ENCODE measurements at places on chromosomes 2 and 18.

- DNase-seq: no peak
These were observed 90.4 kb downstream of the PID1 start for GRCh38 chr2:229180658-229181057.

GRCh38 chr2:65358678-65359400, 73.6 kb downstream of the SPRED2 start:
- DNase-seq: no peak

DNA sequence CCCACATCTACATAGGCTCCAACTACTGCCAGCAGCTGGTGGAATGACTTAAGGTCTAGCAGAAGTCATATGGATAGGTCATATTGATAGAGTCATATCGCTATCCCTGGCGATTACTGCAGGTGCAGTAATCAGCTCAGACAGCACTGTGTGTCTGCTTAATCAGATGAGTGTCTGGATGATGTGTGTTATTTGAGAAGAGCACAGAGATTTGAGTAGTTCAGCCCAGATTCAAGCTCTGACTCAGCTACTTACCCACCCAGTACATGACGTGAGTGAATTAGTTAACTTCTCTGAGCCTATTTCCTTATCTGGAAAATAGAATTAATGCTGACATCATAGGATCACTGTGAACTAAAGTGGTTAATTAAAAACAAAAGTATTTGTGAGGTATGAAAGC, 78.9 kb downstream of the EHD3 start:
- no peak for DNase-seq

DNA sequence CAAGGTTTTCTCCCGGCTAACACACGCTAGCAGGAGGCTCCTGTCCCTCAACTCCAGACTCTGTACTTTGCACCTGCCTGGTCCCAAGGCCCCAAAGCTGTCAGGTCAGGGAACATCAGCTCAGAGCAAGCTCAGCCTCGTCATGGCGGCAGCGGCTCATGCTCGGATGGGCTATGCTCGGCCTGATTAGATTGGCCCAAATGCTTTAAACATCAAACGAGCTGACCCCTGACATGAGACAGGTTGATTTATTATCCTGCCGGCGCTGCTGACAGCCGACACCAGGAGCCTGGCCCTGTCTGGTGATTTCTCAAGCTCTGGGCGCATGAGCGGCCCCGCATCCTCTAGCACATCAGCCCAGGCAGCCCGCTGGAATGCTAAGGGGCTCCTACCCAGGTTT, 436.4 kb downstream of the EIPR1 start:
- no peak for DNase-seq

- DNase-seq: no peak
These were observed 14.0 kb downstream of the ALPG start for GRCh38 chr2:232420463-232421188.

DNA sequence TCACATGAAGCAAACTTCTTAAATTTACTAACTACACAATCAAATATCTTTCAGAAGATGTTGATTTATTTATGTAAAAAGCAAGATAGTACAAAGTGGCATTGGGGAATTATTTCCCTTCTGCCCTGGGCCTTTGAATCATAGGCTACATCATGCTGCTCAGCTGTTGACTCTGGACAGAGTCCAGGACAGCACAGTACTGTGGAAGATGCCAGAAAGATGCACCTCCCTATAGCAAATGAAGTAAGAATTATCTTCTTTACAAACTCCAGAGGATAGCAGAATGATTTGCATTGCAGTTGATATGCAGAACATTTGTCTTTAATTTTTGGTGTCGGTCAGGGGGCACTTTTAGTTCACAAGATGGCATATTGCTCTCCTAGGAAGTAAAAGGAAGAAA, 1354.5 kb upstream of the ZEB2 start:
- DNase-seq: no peak

DNA sequence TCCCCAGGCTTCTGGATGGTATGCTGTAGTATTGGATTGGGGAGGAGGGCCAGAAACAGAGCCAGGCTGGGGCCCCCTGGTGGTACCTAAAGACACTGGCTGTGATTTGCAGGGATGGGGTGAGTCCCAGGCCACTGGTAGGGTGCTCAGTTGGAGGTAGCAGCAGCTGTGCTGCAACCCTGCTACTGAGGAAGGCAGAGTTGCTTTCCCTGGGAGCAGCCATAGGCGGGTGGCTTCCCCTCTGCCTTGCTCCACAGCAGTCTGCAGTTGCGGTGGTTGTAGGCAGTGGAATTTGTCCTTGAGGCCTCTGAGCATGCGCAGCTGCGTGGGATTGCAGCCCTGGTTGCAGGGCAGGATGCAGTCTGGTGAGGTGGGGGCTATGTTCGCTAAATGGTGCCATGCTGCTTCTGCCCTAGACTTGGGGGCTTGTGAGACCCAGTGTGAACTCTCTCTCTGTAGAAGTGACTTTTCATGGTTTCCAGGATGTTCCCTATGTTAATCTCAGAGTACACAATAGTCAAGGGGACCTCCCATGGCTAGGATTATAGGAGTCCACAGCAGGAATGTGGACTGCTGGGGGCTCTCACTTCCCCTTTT, 443.5 kb downstream of the XIRP2 start:
- no peak for DNase-seq

- DNase-seq: no peak
These were observed 393.8 kb upstream of the CYRIA start for GRCh38 chr2:17059458-17059857.

DNA sequence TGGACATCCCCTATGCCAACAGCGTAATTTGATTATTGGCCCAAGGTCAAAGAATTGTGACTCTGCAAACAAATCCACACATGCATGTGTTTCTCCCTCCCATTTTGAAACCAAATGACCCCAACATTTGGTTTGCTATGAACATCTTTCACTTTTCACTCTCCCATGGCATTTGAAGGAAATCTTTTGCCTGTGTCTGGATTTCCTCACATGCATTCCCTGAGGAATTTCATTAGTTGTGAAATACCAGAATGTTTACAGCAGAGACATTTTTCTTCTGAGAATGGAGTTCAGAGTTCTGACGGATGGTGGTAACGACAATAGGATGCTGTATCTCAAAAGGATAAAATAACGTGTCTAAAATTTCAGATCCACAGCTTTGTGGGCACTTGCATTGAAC, 60.3 kb upstream of the LMAN1 start:
- DNase-seq: no peak

DNA sequence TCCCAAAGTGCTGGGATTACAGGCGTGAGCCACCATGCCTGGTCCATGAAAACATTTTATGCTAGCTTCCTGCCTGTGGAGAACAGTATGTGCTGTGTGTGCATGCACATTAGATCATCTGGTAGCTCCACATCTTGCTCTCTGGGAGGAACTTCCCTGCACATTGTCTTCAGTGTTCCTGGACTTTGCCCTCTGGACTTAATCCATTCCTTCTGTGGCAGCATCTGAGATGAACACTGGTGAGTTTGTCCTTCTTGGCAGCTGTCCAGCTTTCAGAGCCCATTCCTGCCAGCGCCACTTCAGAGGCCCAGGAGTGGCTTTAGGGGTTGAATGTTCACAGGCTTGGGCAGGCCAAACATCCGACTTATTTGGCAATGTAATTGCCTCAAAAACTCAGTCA, 65.2 kb downstream of the POU3F3 start:
- no peak for DNase-seq

- DNase-seq: no peak
These were observed 472.1 kb downstream of the ERBB4 start for GRCh38 chr2:212066546-212066945.

GRCh38 chr18:45081566-45082181, 401.0 kb downstream of the SETBP1 start:
- DNase-seq: no peak

DNA sequence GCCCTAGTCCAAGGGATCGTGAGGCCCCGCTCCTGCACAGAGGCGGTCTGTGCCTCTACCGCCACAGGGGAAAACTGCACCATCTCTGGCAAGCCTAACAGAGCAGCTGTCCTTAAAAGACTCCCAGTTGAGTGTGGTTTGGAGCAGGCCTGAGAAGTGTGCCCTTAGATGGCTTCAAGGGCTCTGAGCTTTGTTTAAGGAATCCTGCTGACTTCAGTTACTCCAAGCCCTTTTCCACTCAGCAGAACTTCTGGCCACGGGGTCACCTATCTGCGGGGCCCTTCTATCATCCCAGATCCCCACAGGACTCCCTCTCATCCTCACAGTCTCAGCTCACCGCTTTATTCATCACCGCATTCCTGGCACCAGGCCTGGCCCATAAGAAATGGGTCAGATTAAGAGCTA, 131.5 kb downstream of the CCDC74A start:
- DNase-seq: no peak

DNA sequence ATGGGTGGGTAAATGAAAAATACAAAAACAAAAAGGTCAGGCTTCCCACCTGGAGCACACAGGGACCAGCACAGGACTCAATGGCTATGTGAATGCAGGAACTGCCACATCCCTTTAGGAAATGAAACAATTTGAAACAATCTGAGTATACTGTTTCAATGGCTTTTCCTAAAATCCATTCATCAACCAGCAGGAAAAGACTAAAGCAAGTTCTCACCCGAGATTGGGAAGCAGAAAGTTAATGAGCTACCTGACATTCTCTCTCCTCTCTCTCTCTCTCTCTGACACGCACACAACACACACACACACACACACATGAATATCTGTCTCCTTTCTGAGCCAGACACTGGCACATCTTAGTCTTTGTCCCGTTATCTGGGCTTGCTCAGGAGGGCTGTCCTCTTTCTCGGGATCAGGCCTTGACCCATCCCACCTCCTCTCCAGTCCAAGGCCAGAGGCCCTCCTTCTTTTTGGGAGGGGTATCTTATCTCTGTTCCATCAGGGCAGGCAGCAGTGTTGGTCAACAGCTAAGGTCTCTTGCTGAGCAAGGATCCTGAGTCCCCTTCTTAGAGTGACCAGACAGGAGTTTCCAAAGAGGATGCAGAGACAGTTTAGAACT, 11.6 kb upstream of the LRRFIP1 start:
- DNase-seq: no peak

DNA sequence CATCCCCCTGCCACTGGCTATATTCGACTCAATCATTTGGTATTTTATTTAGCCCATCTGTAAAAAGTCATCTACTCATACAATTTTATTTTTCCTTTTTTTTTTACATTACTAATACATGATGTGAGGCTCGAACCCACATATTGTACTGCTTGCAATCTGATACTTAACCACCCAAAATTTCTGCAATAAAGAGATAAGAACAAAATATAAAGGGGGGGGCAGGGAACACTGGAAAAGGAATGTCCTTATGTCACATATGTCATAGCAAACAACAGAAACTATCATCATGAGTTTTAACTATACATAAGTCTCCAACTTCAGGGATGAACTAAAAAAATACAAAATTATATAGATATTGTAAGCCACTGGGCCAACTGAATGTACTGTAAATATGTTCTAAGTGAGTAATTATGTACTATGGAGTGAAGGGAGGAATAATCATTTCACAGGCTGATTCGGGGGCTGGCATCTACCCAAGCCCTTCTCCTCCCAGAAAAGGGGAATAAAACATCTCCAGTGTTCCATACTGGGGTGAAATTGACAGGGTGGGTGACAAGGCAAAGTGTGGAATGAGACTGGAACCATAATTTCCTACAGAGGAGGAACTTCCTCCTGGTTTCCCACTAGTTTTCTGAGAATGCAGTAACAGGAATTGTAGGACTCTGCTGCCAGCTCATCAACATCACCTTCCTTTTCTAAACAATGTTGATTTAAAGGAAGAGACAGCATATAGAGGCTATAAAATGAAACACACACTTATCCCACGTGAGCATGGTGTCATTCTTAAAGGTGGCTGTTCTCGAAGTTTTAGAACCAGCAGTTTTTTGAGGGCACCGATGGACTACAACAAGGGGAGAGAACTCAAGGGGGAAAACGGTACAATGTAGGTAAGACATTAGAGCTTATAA, 79.5 kb downstream of the FARSB start:
- no peak for DNase-seq

DNA sequence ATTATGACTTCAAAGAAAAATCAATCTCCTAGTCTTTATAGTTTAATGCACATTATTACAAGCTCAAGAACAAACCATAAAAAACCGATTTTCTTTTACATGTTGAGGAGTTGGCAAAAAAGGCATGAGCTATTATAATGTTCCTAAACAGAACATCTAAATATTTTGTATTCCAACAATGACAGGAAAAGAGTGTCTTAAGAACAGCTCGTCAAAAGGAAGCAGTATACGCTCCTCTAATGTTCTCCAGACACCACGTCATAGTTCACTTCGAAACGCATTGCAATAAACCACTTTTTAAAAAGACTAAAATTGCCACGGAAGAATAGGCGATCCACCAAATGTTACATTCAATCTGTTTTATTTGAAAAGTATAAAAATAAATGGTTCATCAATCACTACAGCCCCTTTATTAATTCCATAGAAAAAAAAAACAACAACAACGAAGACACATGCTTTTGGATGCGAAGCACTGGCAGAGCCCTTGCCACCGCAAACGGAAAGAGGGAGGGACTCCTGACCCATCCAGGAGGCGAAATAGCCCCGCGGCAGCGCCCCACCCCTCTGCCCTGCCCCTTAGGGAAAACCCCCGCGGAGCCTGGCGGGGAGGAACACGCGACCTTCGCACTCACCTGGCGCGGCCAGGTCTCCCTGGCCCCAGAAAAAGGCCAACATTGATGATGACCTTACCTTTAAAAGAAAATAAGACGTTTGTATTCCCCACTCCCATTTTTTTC, 45.8 kb downstream of the MBP start:
- no peak for DNase-seq

DNA sequence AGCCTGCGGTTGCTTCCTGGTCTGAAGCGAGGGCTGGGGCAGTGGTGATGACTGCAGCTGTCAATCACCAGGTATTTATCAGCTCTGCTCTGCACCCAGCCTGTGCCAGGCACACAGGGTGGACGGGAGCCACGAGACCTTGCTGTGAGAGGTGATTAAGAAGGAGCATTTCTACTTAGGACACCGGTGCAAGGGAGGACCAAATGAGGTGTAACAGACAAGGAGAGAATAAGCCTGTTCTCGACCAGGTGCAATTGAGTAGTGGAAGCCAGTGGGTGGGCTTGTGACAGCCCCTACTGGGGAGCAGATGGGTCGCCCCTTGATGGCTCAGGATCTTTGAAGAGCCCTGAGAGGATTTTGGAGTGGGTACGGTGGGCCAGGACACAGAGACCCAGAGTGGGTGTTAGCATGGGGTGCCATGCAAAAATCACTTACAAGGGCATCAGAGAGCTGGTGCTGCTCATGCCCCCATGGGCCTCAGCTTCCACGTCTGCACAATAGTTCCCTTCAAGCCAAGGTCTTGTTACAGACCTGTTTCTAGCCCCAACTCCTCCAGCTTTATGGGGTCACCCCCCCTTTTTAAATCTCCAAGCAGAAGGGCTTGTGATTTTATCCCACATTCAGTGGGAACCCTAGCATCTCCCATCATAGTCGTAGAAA, 24.6 kb downstream of the GPR55 start:
- no peak for DNase-seq

GRCh38 chr18:7616661-7617060, 49.5 kb downstream of the PTPRM start:
- no peak for DNase-seq

All from GM20000 (cell line).